COLO829 (cell line): ENCODE measurements at places on chromosomes 7 and 10.
A peak's percentile ranks its signal among the peaks of the same experiment; 100 is the strongest.

- no peak for DNase-seq
Observed at GRCh38 chr10:75076348-75076747, 35.1 kb upstream of the SAMD8 start.

GRCh38 chr7:91826377-91826776, 54.1 kb downstream of the MTERF1 start:
- DNase-seq: peak; percentile 71

DNA sequence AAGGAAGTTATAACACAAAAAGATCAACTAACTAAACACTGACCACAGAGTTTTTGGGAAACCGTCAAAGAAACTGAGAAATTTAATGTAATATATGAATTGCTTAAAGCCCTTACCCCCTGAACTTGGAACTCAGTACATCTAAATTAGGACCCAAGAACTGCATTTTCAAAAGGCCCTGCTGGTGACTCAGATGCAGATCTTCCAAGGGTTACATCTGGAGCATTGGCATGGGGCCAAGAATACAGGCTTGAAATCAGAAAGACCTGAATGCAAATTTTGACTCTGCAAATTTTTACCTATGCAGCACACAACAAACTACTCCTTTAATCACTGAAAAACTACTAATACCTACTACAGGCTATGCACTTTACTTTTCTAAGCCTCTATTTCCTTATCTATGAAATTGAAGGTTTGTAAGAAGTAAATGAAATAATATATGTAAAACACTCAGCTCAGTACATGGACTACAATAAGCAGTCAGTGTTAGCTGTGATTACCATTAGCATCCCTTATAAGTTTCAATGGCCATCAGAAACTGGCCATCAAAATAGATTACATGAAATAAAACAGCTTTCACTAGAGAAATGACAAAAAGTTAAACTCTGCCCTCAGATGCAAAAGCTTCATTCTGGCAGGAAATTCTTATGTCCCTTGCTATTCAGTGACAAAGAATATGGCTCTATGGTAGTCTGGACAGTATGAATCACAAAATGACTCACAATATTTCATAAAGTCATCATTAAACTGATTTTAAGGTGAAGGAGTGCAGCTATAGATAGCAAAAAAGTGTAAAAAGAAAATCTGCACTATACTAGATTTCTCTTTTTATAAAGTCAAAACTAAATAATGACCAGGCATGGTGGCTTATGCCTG, 43.6 kb downstream of the NSUN6 start:
- DNase-seq: peak; percentile 40

- DNase-seq: peak; percentile 64
Observed at GRCh38 chr10:92756201-92757065, 66.7 kb downstream of the HHEX start.

- no peak for DNase-seq
Observed at GRCh38 chr7:90178679-90179278, 24.5 kb downstream of the STEAP1 start.

DNA sequence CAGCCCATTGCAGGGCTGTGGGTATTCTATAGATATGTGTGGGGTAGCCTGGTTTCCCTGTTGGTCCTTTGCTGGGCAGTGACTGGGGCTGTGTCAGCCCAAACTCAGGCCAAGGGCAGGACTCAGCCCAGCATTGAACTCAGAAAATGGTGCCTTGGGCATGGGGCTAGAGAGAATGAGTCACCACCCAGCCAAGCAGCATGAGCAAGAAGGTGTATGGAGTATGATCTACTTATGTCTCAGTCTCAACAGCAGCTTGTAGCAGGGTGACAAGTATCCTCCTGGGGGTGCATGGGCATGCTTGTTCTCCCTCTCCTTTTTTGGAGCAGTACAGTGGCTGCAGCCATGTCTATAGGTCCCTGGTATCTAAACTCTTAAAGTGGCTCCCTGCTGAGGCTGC, 32.0 kb downstream of the STK31 start:
- DNase-seq: no peak

DNA sequence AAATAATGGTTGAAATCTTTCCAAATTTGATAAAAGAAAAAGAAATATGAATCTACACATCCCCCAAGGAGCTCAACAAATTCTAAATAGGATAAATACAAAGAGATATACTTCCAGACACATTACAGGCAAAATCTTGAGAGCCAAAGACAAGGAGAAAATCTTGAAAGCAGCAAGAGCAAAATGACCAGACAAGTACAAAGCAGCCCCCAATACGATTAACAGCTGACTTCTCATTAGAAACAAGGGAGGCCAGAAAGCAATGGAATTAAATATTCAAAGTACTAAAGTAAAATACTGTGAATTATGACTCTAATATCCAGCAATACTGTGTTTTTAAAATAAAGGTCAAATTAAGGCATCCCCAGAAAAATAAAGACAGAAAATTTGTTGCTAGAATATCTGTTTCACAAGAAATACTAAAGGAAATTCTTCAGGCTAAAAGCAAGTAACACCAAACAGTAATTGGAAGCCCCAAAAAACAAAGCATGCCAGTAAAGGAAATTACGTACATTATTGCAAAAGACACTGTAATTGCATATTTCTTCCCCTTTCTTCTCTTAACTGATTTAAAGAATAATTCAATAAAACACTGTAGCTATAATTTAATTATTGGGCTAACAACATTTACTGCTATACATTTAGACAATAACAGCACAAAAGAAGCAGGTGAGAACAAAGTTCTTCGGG, 36.4 kb downstream of the ZNF438 start:
- DNase-seq: no peak

- DNase-seq: no peak
Observed at GRCh38 chr7:104984585-104985258, 29.3 kb upstream of the KMT2E start.

DNA sequence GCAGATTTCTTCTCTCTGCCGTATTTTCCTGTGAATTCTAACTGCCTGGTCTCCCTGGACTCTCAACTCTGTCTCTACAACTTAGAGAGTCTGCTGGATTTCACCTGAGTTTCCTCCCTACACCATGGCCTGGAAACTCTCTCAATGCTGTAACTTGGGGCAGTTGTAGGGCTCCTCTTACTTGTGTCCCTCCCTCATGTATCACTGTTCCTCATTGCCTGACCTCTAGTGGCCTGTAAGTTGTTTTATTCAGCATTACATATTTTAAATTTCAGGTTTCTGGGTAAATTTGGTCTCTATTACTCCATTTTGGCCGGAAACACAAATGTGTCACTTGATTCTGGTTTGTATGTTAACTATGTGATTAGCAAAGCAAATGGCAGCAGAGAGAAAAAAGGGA, 70.9 kb downstream of the DYNC1I1 start:
- no peak for DNase-seq

- DNase-seq: no peak
Observed at GRCh38 chr7:116540743-116541142, 15.9 kb downstream of the CAV1 start.

DNA sequence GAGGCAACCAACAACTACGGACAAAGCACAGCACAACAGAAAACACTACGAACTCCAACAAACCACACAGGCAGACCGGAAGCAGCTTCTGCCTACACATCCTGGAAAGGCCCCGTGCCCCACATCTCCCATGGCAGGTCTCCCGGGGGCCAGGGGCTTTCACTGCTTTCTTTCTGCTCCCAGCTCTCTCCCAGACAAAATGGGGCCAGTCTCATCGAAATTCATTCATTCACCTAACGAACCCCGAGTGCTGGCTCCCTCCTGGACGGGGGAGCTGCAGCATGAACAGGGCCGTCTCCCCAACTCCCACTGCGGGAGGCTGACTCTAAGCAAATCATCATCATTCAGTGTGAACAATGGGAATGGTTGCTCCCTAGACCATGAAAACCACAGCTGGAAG, 47.6 kb upstream of the NANOS1 start:
- DNase-seq: no peak

- no peak for DNase-seq
Observed at GRCh38 chr10:82914655-82915136, 1039.7 kb downstream of the NRG3 start.

- DNase-seq: no peak
Observed at GRCh38 chr10:114058297-114058696, 14.6 kb downstream of the ADRB1 start.

- no peak for DNase-seq
Observed at GRCh38 chr7:13713092-13713491, 276.4 kb downstream of the ETV1 start.

GRCh38 chr10:113549856-113550255, 3.0 kb upstream of the HABP2 start:
- no peak for DNase-seq

GRCh38 chr10:93604146-93604545, 3.1 kb upstream of the RBP4 start:
- no peak for DNase-seq

GRCh38 chr7:30525429-30525828, 20.8 kb upstream of the GGCT start:
- no peak for DNase-seq

GRCh38 chr10:69065406-69066361, 22.2 kb upstream of the SRGN start:
- peak; percentile 6 for DNase-seq

DNA sequence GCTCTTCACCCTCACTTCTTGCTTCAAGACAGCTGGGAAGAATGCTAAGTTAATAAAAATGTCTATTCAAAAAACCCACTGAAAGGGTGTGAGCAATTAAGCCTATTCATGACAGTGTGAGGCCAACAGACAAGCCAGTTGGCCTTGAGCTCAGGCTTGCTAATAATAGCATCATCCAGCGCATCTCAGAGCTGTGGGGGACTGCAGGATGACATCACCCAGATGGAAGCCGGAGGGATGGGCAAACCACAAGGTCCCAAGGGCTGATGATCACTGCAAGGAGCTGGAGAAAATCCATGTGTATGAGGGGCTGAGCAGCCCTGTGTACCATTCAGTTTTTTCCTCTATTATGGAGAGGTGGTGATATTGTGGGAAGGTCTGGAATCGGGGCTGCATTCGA, 770.4 kb downstream of the TNS3 start:
- DNase-seq: peak; percentile 51

- DNase-seq: no peak
Observed at GRCh38 chr7:33849004-33849403, 56.3 kb upstream of the BMPER start.

GRCh38 chr7:7098280-7098818, 84.0 kb upstream of the C1GALT1 start:
- no peak for DNase-seq

- DNase-seq: no peak
Observed at GRCh38 chr10:99869581-99870122, 87.2 kb downstream of the ABCC2 start.

- DNase-seq: no peak
Observed at GRCh38 chr7:74013539-74014272, 14.3 kb upstream of the ELN start.

DNA sequence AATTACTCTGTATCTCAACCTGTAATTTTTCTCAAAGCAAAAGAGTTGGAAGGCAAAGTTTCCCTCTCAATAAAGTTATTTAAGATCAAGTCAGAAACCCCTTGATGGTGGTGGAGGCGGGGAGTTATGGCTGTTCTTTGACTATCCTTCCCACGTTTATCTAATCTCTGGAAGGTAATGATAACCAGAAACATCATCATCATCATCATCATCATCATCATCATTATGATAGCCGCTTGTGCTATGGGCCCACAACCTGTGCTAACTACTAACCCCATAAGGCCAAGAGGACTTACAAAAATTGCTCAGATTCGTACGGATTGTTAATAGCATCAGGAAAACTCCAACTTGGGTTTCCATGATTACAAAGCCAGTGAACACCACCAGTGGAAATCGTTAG, 502.3 kb downstream of the SH2D4B start:
- DNase-seq: no peak

DNA sequence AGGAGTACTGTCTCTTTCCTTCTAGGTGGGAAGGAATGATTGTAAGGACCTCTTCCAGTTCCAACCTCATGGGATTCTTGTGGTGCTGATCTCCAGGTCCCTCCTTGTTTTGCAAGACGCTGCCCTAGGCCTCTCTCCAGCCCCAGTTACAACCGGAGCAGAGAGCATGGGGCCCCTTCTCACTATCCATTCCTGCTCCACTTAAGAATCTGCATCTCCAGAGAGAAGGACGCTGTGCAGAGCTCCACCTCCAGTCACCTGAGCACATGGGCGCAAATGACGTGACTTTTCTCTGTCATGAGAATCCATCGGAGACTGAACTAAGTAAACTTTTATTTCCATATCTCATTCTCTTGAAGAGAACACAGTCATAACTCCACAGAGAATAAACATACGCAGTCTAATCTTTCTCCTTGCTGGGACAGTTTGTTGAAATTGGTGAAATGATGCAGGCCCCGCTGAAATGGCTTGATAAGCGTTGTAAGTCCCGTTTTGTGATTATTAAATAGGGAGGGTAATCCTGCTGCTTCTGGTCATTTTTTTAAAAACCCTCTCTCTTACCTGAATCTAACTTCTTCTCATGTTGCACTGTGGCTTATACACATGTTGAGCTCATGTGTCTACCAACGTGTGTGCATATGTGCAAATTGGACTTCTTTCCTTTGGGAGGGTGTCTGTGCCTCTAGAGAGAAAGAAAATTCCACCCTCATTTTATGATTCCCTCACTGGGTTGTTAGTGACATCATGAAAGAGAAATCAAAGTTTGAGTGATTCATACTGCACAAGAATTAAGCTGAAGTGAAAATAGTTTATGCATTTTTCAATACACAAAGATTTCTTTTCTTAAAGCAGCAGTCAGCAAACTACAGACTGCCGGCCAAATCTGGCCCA, 133.2 kb upstream of the TBX20 start:
- peak; percentile 39 for DNase-seq

DNA sequence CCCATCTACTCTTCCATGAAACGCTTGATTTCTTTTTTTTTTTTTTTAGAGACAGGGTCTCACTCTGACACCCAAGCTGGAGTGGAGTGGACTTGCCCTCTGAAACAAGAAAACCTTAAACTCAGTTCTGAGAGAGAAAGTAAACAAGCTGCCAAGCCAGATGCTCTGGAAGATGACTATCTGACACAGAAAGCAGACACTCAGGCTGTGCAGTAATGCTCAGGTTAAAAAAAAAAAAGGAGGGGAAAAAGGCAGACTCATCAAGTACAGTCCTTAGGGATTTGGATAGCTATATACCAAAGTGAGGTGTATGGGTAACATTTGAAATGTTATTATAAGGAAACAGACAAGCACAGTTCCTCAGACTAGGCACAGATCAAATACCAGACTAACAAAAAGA, 80.5 kb downstream of the IDE start:
- no peak for DNase-seq

DNA sequence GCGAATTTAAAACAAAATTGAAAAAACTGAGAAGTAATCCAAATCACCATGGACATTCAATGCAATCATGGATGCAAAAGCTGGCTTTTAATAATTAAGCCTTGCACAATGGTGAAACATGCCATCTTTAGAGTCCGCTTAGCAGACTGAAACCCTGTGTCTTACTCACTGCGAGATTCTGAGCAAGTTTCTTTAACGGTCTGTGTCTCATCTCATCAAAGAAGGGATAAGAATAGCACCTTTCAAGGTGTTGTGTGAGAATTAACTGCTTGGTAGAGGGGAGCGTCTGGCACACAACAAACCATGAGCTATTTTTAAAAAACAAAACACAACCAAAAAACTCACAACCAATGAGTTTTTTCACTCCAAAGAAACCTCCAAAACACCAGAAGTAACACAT, 21.4 kb downstream of the ACBD7 start:
- DNase-seq: no peak
